ENCODE measurements at places on chromosomes 1 and 21.

GRCh38 chr1:51973587-51974474 lies 16.7 kb downstream of the RAB3B start:
- DNase-seq: no peak

GRCh38 chr1:225866061-225866837 lies 15.9 kb downstream of the TMEM63A start:
- DNase-seq: peak; percentile 84

- peak; percentile 64 for DNase-seq
Observed at GRCh38 chr1:46244656-46245371, 2.7 kb upstream of the RAD54L start.

DNA sequence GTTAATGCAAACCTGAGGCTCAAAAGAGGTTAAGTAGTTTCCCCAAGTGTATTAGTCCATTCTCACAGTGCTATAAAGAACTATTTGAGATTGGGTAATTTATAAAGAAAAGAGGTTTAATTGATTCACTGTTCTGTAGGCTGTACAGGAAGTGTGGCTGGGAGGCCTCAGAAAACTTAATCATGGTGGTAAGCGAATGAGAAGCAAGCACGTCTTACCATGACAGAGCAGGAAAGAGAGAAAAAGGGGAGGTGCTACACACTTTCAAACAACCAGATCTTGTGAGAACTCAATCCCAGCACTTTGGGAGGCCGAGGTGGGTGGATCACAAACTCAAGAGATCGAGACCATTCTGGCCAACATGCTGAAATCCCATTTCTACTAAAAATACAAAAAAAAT lies 38.5 kb upstream of the RXRG start:
- DNase-seq: no peak

- DNase-seq: no peak
Observed at GRCh38 chr1:38994196-38994595, 3.1 kb downstream of the AKIRIN1 start.

DNA sequence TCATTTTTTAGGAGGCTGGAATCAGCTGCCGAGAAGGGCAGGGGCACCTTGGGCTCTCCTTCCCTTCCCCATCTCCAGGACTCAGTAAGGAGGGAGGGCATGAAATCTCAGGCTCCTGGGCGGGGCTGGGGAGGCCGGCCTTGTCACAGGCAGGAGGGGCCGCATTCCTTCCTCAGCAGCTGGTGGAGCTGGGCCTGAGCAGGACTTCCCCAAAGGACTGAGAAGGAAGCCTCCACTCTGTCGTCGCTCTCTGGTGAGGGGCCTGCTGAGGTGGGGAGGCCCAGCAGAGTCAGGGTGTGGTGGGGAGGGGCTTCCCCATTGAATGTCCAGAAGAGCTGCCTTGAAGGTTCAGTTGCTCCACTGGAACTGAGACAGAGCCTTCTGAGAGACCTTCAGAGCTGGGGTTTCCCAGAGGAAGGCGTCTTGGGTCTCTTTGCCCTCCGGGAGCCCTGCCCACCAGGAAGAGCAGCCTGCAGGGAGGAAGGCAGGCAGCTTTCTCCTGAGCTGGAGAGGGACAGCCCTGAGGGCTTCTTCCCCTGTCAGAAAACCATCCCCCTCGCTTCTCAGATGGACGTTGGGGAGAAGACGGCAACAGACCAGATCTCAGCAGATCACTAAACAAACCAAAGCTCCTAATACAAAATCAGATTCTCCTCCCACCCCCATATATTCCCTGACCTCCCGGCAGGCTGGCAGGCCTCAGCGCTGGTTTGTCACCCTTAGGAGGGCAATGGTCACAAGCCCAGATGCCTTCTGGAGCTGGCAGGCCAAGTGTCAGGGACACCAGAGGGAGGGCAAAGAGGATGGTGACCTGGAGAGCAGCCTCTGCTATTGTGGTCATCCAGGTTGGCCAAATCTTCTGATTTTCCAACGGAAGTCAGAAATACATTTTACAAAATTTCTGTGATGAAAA lies 10.7 kb downstream of the KCNA10 start:
- DNase-seq: no peak

DNA sequence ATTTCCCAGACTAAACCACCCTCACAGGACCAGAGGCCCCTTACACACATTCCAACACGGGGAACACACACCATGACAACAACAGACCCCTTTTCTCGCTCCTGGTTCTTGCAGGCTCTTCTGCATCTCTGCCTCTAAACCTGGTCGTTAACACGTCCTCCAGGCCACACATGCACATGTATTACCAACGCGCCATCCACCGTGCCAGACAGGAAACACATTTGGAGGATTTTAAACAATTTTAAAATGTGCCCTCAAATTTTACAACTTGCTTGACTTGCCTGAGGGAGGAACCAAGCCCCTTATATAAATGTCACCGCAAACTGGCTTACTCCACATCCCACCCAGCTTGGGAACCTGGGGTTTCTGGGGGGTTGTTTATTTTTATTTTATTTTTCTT lies 16.9 kb upstream of the EFNA1 start:
- no peak for DNase-seq

GRCh38 chr1:190373705-190374336 lies 103.8 kb downstream of the BRINP3 start:
- no peak for DNase-seq

- DNase-seq: no peak
Observed at GRCh38 chr1:30901798-30902581, 6.6 kb downstream of the SDC3 start.

DNA sequence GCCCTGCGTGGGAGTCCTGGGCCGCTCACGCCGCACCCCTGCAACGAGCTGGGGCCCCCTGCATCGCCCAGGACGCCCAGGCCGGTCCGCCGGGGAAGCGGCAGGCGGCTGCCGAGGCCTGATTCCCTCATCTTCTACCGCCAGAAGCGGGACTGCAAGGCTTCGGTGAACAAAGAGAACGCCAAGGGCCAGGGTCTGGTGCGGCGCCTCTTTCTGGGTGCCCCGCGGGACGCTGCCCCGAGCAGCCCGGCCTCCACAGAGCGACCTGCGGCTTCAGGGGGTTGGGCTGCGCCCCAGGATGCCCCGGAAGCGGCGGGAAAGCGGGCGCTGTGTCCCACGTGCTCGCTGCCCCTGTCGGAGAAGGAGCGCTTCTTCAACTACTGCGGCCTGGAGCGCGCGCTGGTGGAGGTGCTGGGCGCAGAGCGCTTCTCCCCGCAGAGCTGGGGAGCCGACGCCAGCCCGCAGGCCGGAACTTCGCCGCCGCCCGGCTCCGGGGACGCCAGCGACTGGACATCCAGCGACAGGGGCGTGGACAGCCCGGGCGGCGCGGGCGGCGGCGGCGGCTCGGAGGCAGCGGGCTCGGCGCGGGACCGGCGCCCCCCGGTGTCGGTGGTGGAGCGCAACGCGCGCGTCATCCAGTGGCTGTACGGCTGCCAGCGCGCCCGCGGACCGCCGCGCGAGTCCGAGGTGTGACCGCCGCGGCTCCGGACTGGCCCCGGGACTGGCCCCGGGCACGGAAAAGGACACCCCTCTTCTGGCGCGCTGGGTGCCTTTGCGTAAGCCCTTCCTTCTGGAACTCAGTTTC lies 2.7 kb downstream of the FAM110D start:
- no peak for DNase-seq

Data from CD4-positive, alpha-beta T cell (primary cell).